Stimulated activated CD4-positive, alpha-beta T cell treated with anti-CD3 and anti-CD28 coated beads, TNF-alpha, amount 100 ng/mL, for 4 hours (primary cell): ENCODE measurements at places on chromosomes 1 and 21.

DNA sequence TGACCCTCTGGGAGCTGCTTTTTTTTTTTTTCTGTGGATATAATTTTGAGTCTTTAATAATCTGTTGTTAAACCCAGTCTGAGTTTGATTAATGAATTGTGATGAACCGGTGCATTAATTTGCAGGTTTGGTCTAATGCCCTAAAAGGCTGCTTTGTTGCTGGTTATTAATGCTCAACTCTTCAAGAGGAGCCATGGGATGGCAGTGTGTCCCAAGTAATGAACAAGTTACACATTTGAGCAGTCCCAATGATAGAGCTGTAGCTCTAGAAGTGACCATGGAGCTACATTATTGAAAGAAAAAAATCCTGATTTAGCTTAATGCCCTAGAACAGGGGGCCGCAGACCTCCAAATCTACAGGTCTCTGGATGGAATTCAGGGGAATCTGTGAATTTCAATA lies 53.1 kb downstream of the RWDD3 start:
- no peak for DNase-seq

DNA sequence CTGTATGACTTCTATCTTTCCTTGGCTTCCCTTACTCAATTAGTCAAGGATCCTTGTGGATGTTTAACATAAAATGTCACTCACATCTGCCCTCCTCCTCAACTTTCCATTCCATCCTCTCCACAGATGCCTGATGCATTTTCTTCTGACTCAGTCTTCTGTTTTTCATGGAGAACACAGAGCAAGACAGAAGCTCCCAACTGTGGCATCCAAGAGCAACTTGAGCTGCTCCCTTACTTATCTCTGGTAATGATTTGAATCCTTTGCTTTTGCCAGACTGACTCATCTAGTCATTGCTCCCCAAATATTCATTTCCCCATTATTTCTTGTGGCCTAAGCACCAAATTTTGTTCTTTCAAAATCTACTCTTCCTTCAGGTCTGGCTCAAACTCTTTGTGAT lies 120.6 kb downstream of the LYPLAL1 start:
- DNase-seq, result no peak

- DNase-seq, result no peak
These were observed 106.4 kb downstream of the KAZN start for GRCh38 chr1:14704846-14705245.

GRCh38 chr1:230054092-230054749 lies 12.8 kb upstream of the GALNT2 start:
- DNase-seq, result no peak

- no peak for DNase-seq
These were observed 41.8 kb downstream of the KIAA0040 start for GRCh38 chr1:175150596-175151319.

DNA sequence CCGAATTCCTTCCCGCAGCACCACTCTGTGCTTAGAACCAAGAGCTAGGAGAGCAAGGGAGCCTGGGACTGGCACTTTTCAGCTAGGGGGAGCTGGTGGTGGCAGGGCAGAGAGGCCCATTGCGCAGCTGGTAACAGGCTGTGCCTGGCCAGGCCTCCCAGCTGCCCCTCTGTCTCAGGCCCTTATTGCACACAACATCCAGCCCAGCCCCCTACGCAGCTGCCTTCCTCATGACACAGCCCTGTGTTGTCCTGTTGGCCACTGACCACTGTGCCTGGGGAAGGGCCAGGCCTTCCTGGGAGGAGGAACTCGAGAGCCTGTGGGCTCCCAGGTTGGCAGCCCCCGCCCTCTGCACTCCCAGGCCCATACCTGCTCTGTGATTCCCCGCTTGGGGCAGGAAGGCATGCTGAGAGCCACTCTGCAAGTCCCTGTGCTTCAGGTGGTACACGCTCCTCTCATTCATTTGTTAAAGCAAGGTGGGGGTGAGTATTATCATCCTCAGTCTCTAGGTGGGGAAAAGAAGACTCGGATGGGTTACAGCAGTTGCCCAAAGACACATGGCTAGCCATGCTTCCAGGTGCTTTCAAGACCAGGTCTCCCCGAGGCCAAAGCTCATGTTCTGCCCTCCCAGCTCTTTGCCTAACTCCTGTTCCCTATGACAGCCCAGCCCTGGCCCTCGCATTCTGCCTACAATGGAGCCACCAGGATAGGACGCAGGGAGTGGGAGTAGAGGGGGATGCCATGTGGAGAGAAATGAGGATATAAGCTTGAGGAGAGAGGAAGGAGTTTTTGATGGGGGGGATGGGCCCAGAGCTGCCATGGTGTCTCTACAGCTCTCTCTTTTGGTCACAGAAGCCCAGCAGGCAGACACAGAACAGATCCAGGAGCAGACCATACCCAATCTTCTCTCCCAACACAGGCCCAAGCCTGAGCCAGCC lies 81.8 kb downstream of the TMEM53 start:
- DNase-seq, result no peak

- DNase-seq, result no peak
These were observed 366.9 kb upstream of the USP24 start for GRCh38 chr1:55582084-55582483.

DNA sequence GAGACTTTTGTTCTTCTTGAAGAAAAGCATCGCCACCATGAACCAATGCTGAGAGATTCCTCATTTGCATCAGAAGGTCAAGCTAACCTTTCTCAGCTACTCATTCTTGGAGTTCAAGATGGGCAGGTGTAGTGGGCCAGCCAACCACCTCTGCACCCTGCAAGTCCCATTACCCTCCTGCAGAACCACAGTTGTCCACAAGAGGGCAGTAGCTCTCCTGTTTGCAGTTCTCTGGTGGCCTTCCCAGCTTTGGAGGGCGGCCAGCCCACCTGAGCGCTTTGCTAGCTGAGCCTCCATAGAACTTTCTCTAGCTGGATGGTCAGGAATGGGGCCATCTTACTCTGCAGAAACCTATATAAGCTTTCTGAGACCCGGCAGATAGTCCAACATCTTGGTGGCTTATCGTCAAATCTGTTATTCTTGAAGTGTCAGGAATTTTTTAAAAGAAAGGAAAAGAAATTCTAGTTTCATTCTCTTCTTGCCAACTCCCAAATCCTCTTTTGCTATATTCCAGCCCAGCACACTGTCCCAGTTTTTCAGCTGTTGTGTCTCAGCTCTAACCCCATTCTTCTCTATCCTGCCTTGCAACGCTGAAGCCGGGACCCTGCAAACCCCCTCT lies 11.0 kb upstream of the LMX1A start:
- peak; percentile 53 for DNase-seq

GRCh38 chr1:116763787-116764465 lies 9.7 kb downstream of the CD2 start:
- no peak for DNase-seq

DNA sequence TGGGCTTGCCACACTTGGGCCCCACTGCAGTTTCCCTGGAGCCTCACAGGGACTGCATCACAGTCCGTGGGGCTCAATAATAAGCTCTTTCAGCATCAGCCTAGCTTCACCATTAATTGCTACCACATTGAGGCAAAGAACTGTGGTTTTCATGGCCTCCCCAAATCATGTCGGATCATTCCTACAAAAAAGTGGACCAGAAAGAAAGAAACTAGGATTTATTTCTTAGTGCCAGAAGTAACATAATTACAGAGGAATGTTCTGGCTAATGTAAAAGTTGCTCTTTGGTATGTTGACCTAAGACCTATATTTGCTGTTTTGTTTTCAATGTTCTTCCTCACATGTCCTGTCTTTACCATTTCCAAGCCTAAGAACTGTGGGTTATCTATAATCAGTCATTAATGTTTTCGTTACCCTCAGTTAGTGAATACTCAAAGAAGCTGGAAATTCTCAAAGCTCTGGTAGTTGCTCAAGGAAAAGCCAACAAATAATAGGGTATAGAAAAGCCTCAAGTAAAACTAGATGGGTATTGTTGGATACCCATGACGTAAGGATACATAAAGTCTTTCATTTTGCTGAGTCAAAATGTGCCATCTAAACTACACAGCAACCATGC lies 173.9 kb downstream of the LTN1 start:
- DNase-seq, result no peak

DNA sequence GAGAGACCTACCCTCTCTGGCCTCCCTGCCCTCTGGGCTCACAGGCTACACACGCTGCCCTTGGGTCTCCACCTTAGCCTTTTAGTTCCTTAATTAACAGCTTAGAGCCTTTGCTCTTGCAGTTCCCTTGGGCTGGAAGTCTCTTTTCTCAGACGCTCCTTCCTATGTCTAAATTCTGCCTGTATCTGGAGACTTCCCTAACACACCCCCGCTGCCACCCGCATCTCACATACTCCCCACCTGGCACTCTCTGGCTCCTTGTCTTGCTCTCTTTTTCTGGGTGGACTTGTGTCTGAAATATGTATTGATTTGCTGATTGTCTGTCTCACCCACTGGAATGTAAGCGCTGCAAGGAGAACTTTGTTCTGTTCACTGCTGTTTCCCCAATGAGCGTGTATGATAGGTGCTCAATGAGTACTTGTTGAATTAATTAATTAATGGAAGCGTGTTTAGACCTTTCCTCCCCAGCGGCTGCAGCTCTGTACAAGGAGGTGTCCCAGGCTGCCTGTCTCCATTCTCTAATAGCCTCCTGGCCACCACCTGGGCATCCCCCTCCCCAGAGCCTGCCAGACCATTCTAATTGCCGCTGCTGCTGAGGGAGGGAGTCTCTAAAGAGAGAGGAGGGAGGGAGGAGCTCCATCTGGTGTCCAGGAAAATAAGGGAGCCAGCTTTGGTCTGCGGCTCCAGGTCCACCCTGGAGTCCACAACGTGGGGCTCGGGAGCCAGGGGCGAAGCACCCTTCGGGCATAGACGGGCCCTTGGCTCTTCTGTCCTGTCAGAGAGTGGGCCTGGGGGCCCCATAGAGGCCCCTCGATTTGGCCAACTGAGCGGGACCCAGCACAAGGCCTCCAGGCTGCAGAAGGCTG lies 95.4 kb downstream of the RNF220 start:
- DNase-seq, result no peak

DNA sequence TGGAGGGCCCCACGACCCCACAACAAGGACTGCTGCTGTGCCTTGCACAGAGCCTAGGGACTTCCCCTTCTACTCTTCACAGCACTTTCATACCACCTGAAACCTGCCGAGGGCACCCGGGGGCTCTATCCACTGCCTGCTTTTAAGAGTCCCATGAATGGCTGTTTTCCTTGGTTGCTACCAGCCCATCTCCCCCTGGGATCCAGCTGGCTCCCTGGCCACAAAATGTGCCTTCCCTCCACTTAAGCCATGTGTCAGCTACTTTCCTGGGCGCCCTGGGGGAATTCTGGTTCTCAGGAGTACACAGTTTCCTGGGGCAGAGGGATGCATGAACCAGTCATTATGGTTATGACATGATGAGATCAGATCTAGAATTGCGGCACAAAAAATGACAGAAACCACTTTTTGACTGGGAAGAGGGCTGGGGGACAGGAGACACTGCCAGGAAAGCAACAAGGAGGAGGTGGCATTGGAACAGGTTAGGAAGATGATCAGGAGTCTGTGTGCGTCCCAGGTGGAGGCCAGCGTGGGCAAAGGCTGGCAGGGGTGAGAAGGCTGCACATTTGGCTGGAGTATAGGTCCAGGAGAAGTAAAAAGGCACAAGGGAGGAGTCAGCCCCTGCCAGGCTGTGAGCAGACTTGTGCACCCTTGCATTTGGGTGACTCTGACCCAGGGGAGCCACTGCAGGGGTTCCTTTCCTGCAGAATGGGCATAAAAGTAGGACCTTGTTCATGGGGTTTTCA lies 3.2 kb upstream of the TNFRSF8 start:
- no peak for DNase-seq

DNA sequence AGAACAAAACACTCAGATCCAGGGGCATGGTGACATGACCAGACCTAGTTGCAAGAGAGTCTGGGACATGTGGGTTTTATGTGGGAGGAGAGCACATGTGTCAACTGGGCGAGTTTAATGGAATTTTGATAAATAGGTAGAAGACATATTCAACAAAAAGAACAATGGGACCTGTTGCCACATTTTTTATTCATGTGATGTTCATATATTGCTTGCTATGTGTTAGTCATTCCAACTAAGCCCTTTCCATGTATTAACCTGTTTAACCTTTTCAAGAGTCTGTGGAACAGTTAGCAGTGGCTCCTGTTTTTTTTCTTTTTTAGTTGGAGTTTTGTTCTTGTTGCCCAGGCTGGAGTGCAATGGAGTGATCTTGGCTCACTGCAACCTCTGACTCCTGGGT lies 30.1 kb upstream of the CSF3R start:
- DNase-seq, result no peak

DNA sequence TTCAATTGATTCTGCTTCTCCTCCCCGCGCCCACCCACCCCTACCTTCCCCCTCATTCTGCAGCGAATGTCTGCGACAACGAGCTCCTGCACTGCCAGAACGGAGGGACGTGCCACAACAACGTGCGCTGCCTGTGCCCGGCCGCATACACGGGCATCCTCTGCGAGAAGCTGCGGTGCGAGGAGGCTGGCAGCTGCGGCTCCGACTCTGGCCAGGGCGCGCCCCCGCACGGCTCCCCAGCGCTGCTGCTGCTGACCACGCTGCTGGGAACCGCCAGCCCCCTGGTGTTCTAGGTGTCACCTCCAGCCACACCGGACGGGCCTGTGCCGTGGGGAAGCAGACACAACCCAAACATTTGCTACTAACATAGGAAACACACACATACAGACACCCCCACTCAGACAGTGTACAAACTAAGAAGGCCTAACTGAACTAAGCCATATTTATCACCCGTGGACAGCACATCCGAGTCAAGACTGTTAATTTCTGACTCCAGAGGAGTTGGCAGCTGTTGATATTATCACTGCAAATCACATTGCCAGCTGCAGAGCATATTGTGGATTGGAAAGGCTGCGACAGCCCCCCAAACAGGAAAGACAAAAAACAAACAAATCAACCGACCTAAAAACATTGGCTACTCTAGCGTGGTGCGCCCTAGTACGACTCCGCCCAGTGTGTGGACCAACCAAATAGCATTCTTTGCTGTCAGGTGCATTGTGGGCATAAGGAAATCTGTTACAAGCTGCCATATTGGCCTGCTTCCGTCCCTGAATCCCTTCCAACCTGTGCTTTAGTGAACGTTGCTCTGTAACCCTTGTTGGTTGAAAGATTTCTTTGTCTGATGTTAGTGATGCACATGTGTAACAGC lies 339.9 kb downstream of the NTNG1 start:
- DNase-seq, result no peak

- DNase-seq, result no peak
These were observed 1.7 kb downstream of the EPHX4 start for GRCh38 chr1:92031281-92032110.

DNA sequence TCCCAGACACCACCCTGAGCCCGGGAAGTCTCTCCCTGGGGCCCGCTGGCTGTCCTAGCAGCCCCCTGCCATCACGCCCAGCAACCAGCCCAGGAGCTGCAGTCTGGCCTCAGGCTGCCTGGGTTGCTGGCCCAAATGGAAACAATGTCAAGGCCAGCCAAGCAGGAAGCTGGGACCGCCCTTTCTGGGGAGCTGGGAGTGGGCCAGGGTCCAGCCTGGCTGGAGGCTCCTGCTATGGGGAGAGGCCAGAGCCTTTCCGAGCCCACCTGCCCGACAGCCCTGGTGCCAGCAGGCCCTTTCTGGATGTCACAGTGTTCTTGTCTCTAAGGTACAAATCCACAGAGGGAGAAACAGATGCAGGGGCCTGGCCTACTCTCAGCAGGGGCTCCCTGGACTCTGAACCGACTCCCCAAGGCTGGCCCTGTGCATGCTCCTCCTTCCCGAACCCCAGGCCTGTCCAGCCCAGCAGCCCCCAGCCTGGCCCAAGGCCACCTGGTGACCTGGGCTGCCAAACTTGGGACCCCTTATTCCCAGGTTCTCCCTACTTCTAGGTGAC lies 1.2 kb upstream of the MMEL1 start:
- no peak for DNase-seq

- peak; percentile 18 for DNase-seq
These were observed at the start of gene TP73 for GRCh38 chr1:3651930-3652547. TP73 (plus strand) TSS chr1:3652516; CDS start chr1:3682366, 29,850 bp downstream.

- DNase-seq, result peak; percentile 15
These were observed 2.1 kb downstream of the FHAD1 start for GRCh38 chr1:15249081-15249480.
